ENCODE measurements at places on chromosomes 1 and 21. TPM values are rescaled to one million over a fixed set of nuclear protein-coding genes. Genes with fewer than 3 reads are reported as not detected.

The KCND3 gene
- total RNA-seq: 5.9 TPM

The ZBTB8OS gene
- 32.1 TPM for total RNA-seq

The VHLL gene
- not detected for total RNA-seq

GRCh38 chr1:215637041-215637573 lies 70.0 kb downstream of the KCTD3 start:
- H3K4me1 ChIP-seq: peaks cover 5% of the 10 kb centered on the region
- H3K36me3 ChIP-seq: no peaks in the 10 kb centered on the region
- H3K27me3 ChIP-seq: no peaks in the 10 kb centered on the region

- H3K4me1 ChIP-seq: no peaks in the 10 kb centered on the region
- H3K4me3 ChIP-seq: no peak overlapping the region
- H3K27ac ChIP-seq: peak overlapping the region; percentile 13
- DNase-seq: no peak
Measured at GRCh38 chr1:149942885-149943284, 6.2 kb upstream of the MTMR11 start.

DNA sequence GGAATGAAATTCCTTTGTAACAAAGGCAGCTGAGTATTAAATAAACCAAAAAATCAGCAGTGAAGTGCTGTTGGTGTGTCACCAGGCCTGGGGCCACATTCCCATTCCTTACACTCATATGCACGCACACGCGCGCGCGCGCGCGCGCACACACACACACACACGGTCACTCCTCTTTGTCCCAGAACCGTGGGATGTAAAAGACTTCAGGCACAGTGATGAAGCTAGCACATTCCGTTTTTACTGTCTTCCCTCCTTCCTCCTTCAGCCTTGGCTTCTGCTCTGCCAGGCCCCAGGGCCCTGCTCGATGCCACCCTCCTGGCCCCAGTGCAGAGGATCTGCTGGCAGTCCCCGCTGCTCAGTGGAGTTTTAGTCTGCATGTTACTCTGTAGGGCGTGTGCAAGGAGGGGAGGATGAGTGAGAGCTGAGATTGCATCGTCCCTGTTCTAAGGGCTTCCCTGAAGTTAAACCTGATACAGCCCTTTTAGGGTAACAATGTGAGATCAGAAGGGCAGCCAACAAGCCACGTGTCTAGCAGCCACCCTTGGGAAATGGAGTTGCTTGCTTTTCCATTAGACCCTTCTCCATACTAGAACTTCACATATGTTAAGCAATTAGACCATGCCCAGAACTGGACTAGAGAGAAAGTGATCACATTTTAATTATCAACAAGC lies 71.7 kb upstream of the WDR26 start:
- H3K36me3 ChIP-seq: no peaks in the 10 kb centered on the region
- peak overlapping the region; percentile 83 for H3K27ac ChIP-seq
- no peak overlapping the region for H3K4me3 ChIP-seq
- DNase-seq: no peak
- H3K4me1 ChIP-seq: no peaks in the 10 kb centered on the region

GRCh38 chr1:170395149-170395548 lies 136.8 kb upstream of the GORAB start:
- DNase-seq: no peak
- no peak overlapping the region for H3K4me3 ChIP-seq
- no peak overlapping the region for H3K27ac ChIP-seq
- H3K27me3 ChIP-seq: no peaks in the 10 kb centered on the region
- H3K4me1 ChIP-seq: no peaks in the 10 kb centered on the region

- H3K27ac ChIP-seq: no peak overlapping the region
- H3K36me3 ChIP-seq: no peaks in the 10 kb centered on the region
- no peak for DNase-seq
- H3K27me3 ChIP-seq: no peaks in the 10 kb centered on the region
Measured at GRCh38 chr21:17201741-17202260, 311.0 kb upstream of the CXADR start.

DNA sequence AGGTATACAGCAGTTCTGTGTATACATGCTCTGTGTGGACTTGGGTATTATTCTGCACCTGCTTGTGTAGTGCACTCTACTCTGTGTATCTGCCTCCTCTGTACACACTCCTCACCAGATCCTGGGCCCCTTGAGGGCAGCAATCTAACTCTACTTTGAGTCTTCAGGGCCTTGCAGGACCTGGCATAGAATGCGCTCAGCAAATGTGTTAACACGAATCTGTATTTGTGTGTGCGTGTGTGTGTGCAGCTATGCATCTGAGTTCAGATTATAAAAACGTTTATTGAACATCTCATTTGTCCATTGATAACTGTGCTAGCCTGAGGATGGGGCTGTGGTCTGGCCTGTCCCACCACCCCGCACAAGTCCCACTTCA lies 3.9 kb upstream of the MEF2D start:
- no peak for DNase-seq
- peak overlapping the region; percentile 98 for H3K27ac ChIP-seq
- no peaks in the 10 kb centered on the region for H3K36me3 ChIP-seq
- no peaks in the 10 kb centered on the region for H3K27me3 ChIP-seq
- H3K4me1 ChIP-seq: peaks cover 17% of the 10 kb centered on the region

GRCh38 chr1:153651771-153652170 lies 6.7 kb upstream of the SNAPIN start:
- H3K4me3 ChIP-seq: no peak overlapping the region
- DNase-seq: no peak
- no peak overlapping the region for H3K27ac ChIP-seq
- no peaks in the 10 kb centered on the region for H3K27me3 ChIP-seq

- no peaks in the 10 kb centered on the region for H3K36me3 ChIP-seq
- H3K27ac ChIP-seq: peak overlapping the region; percentile 81
- H3K27me3 ChIP-seq: no peaks in the 10 kb centered on the region
- H3K4me1 ChIP-seq: peaks cover 13% of the 10 kb centered on the region
- no peak for DNase-seq
Measured at GRCh38 chr1:1274299-1274930, 761 bp upstream of the UBE2J2 start.

GRCh38 chr1:115301438-115302020 lies 36.5 kb downstream of the NGF start:
- no peaks in the 10 kb centered on the region for H3K27me3 ChIP-seq
- peak overlapping the region; percentile 71 for H3K27ac ChIP-seq
- DNase-seq: no peak
- H3K36me3 ChIP-seq: no peaks in the 10 kb centered on the region

- DNase-seq: no peak
- H3K27me3 ChIP-seq: no peaks in the 10 kb centered on the region
- no peaks in the 10 kb centered on the region for H3K4me1 ChIP-seq
- H3K27ac ChIP-seq: no peak overlapping the region
Measured at GRCh38 chr1:65404941-65405340, 15.5 kb upstream of the LEPR start.

DNA sequence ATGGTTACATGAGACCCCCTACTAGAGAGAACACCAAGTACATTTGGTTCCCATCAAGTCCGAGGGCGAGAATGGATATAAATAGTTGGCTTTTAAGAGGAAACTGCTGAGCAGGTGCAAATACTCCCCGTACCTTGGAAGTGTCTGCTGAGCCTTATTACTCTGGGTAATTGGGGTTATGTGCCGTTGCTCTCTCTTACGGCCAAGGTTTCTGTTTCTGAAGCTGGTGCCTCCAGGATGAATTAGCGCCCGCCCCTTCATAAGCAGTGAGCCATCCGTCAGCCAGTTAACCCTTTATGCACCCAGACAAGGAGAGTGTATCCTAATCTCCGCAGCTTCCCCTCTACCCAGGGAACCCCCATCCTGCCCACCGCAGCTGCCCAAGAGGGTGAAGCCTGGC lies 90.4 kb upstream of the AJAP1 start:
- no peak overlapping the region for H3K27ac ChIP-seq
- no peaks in the 10 kb centered on the region for H3K4me1 ChIP-seq
